HCT116 (cell line): ENCODE measurements at places on chromosomes 5 and 9. TPM values are rescaled to one million over a fixed set of nuclear protein-coding genes. Genes with fewer than 3 reads are reported as not detected.

The C5orf63 gene
- 4.4 TPM for total RNA-seq

The CLK4 gene
- total RNA-seq, result 9.8 TPM

The GDNF gene
- total RNA-seq, result not detected

The VCAN gene
- total RNA-seq, result 49.9 TPM

The FGD3 gene
- 3.3 TPM for total RNA-seq

The UBE2R2 gene
- 47.0 TPM for total RNA-seq

The SPINK4 gene
- not detected for total RNA-seq

The IZUMO3 gene
- not detected for total RNA-seq

The RMRP gene
- 30,969 TPM for total RNA-seq

The ASTN2 gene
- total RNA-seq, result 4.8 TPM

- no peaks in the 10 kb centered on the region for H3K4me1 ChIP-seq
- no peaks in the 10 kb centered on the region for H3K27me3 ChIP-seq
- no peaks in the 10 kb centered on the region for H3K36me3 ChIP-seq
- no peak overlapping the region for H3K27ac ChIP-seq
- no peak for DNase-seq
Measured at GRCh38 chr5:56434986-56435385, 201.9 kb upstream of the ANKRD55 start.

GRCh38 chr5:154482528-154483449 lies 4.8 kb upstream of the HAND1 start:
- no peak overlapping the region for H3K27ac ChIP-seq
- DNase-seq, result no peak
- no peaks in the 10 kb centered on the region for H3K4me1 ChIP-seq

GRCh38 chr5:31763424-31763823 lies 124.5 kb downstream of the PDZD2 start:
- no peaks in the 10 kb centered on the region for H3K36me3 ChIP-seq
- no peak for DNase-seq
- H3K27ac ChIP-seq, result no peak overlapping the region
- H3K27me3 ChIP-seq, result peaks cover 9% of the 10 kb centered on the region
- no peaks in the 10 kb centered on the region for H3K4me1 ChIP-seq

DNA sequence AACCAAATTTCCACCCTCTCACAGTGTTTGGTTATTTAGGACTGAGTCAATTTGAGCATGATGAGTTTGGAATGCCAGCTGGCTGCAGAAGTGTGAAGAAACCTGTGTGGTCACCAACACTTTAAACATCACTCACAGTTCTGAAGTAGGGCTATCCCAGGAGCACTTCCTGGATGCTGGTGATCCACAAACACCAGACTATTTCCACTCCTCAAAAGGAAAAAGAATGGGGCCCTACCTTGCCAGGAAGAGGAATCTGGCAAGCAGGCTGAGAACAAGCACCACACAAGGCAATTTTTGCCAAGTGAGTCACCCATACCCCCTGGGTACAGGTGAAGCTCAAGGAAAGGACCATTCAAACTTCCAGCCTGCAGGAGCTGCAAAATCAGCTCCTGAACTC lies 294.2 kb upstream of the PTGER4 start:
- H3K36me3 ChIP-seq, result no peaks in the 10 kb centered on the region
- no peak overlapping the region for H3K4me3 ChIP-seq
- no peaks in the 10 kb centered on the region for H3K27me3 ChIP-seq
- peak; percentile 23 for DNase-seq
- peaks cover 40% of the 10 kb centered on the region for H3K4me1 ChIP-seq

DNA sequence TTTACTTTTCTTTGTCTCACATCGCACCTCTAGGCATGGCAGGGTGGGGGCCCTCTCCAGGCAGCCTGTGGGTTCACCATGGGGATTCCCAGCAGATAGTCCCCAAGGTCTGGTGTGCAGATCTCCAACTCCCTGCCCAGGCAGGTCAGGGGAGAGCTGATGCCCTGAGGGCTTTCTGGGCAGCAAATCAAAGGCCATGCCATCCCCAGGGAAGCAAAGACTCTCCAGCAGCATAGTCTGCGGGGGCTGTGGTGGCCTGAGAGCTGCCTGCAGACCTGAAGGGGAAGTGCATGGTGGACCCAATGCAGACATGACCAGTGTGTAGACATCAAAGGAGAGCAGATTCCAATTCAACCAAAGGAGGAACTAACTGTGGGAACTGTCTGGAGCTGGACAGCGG lies 7.7 kb downstream of the NEURL1B start:
- H3K27me3 ChIP-seq, result no peaks in the 10 kb centered on the region
- H3K36me3 ChIP-seq, result no peaks in the 10 kb centered on the region
- DNase-seq, result no peak
- no peak overlapping the region for H3K27ac ChIP-seq
- H3K4me3 ChIP-seq, result no peak overlapping the region
- peaks cover 3% of the 10 kb centered on the region; the same call in 1 of the 2 replicates for H3K4me1 ChIP-seq

DNA sequence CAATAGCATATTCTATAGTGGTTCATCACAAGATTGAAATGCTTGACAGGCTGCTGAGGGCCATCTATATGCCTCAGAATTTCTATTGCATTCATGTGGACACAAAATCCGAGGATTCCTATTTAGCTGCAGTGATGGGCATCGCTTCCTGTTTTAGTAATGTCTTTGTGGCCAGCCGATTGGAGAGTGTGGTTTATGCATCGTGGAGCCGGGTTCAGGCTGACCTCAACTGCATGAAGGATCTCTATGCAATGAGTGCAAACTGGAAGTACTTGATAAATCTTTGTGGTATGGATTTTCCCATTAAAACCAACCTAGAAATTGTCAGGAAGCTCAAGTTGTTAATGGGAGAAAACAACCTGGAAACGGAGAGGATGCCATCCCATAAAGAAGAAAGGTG lies 43.8 kb downstream of the GCNT1 start:
- no peaks in the 10 kb centered on the region for H3K27me3 ChIP-seq
- H3K4me1 ChIP-seq, result no peaks in the 10 kb centered on the region
- H3K36me3 ChIP-seq, result no peaks in the 10 kb centered on the region
- no peak overlapping the region for H3K4me3 ChIP-seq
- no peak for DNase-seq

DNA sequence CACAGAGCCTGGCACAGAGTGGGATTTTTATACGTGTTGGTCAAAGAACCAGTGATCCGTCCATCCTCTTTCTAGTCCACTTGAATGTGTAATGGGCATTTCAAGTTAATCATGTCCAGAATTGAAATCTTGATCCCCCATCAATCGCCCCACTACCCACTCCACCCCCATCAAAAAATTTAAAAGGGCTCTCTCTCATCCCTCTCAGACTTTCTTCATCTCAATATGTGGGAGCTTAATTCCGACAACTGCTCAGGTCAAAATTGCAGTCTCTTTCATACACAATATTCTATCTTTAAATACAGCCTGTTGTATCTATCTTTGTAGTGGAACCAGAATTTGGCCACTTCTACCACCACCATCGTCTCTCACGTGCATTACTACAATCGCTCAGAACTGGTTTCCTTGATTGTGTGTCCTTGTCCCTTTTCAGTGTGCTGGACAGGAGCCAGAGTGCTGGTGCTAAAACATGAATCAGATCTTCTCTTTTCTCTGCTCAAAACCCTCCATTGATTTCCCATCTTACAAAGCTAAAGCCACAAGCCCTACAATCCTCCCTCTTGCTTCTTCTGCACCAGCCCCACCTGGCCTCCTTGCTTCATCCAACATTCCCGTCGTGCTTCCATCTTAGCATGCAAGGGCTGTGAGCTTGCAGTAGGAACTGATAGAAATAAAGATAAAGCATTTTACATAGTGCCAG lies 786 bp upstream of the KIF3A start:
- no peaks in the 10 kb centered on the region for H3K27me3 ChIP-seq
- peak overlapping the region; percentile 27; the same call in 1 of the 2 replicates for H3K27ac ChIP-seq

GRCh38 chr5:34511481-34511880 lies 144.6 kb upstream of the RAI14 start:
- no peaks in the 10 kb centered on the region for H3K27me3 ChIP-seq
- no peaks in the 10 kb centered on the region for H3K36me3 ChIP-seq
- no peak for DNase-seq
- H3K4me1 ChIP-seq, result no peaks in the 10 kb centered on the region

- no peaks in the 10 kb centered on the region for H3K36me3 ChIP-seq
- H3K27me3 ChIP-seq, result no peaks in the 10 kb centered on the region
- H3K4me3 ChIP-seq, result no peak overlapping the region
- no peak overlapping the region for H3K27ac ChIP-seq
Measured at GRCh38 chr9:4615251-4615650, 46.8 kb upstream of the PLPP6 start.

- H3K27me3 ChIP-seq, result no peaks in the 10 kb centered on the region
- H3K36me3 ChIP-seq, result no peaks in the 10 kb centered on the region
- peak; percentile 66 for DNase-seq
- H3K4me3 ChIP-seq, result peak overlapping the region; percentile 39; the same call in 1 of the 2 replicates
- H3K27ac ChIP-seq, result peak overlapping the region; percentile 88
- H3K4me1 ChIP-seq, result peaks cover 80% of the 10 kb centered on the region
Measured at GRCh38 chr9:107751567-107752210, 262.1 kb upstream of the KLF4 start.

GRCh38 chr5:151083081-151083676 lies 2.3 kb upstream of the TNIP1 start:
- H3K4me1 ChIP-seq, result peaks cover 11% of the 10 kb centered on the region; the same call in 1 of the 2 replicates
- H3K27ac ChIP-seq, result no peak overlapping the region
- no peaks in the 10 kb centered on the region for H3K27me3 ChIP-seq
- no peaks in the 10 kb centered on the region for H3K36me3 ChIP-seq
- no peak overlapping the region for H3K4me3 ChIP-seq

DNA sequence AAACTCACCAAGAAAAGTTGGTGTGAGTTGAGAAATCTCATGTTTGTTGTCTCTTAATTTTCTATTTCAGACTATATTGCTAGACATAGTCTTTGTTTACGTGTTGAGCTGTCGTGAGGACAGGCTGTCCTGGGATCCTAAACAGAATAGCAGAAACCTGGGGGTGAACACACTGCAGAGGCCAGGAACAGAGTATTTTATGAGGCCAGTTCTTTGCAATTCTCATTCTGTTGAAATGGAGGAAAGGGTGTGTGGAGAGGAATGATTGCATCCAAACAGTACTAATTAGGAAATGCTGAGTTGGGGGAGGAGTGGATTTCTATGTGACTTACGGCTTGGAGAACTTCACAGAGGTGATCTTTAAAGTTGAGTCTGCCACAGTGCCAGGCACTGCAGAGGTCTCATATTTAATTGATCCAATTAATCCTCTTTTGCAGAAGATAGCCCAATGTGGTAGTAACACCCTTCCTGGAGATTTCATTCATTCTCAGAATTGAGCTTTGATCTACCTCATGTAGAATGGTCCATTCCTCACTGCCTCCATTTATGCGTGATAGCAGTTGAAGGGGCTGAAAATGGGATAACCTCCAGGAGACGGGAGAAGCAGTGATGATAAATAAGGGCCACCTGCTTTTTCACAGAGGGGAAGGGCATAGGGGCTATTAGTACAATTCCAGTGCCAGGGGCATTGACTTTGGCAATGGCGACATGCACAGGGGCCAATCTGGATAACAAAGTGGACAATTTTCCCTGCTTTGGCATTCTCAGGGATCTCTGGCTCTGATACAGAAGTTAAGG lies 84.7 kb upstream of the TNFAIP8 start:
- H3K4me3 ChIP-seq, result no peak overlapping the region
- H3K4me1 ChIP-seq, result peaks cover 38% of the 10 kb centered on the region
- H3K27ac ChIP-seq, result no peak overlapping the region

GRCh38 chr5:145345511-145346287 lies 489.4 kb downstream of the PRELID2 start:
- no peak for DNase-seq
- no peak overlapping the region for H3K27ac ChIP-seq
- no peaks in the 10 kb centered on the region for H3K36me3 ChIP-seq
- H3K4me1 ChIP-seq, result peaks cover 7% of the 10 kb centered on the region
- no peaks in the 10 kb centered on the region for H3K27me3 ChIP-seq
- H3K4me3 ChIP-seq, result no peak overlapping the region
